Mucosa of gallbladder (tissue), 1 donor: ENCODE measurements at places on chromosomes 1 and 21. TPM values are rescaled to one million over a fixed set of nuclear protein-coding genes. Genes with fewer than 3 reads are reported as not detected.

The ZBTB48 gene
- total RNA-seq: 55.1 TPM

The PLXNA2 gene
- total RNA-seq: 37.4 TPM

The IVNS1ABP gene
- 85.7 TPM for total RNA-seq

The LRRC8C gene
- 6.0 TPM for total RNA-seq

The SLAMF8 gene
- total RNA-seq: 7.3 TPM

The PTGFRN gene
- total RNA-seq: 93.6 TPM
